T47D (cell line): ENCODE measurements at places on chromosomes 5 and 9.

- no peak for DNase-seq
Measured at GRCh38 chr9:95780751-95781150, 94.7 kb upstream of the ERCC6L2 start.

DNA sequence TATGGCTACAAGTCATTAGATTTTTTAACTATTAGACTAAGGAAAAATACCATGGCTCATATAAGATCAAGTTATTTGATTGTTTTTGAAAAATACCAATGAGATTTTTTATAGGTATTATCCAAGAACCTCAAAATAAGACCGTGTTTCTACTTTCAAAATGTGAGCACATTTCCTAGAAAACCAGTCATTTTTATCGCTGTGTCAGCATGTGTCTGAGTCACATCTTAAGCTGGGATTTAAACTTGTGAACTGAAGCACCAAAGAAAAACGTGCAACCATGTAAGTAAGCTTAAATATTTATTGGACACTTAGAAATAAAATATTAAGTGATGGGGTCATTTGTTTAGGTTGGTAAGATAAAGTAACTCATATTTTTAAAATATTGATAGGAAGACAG, 1676.0 kb upstream of the NUDT12 start:
- no peak for DNase-seq

- no peak for DNase-seq
Measured at GRCh38 chr9:35974800-35975199, 16.8 kb upstream of the OR2S2 start.

DNA sequence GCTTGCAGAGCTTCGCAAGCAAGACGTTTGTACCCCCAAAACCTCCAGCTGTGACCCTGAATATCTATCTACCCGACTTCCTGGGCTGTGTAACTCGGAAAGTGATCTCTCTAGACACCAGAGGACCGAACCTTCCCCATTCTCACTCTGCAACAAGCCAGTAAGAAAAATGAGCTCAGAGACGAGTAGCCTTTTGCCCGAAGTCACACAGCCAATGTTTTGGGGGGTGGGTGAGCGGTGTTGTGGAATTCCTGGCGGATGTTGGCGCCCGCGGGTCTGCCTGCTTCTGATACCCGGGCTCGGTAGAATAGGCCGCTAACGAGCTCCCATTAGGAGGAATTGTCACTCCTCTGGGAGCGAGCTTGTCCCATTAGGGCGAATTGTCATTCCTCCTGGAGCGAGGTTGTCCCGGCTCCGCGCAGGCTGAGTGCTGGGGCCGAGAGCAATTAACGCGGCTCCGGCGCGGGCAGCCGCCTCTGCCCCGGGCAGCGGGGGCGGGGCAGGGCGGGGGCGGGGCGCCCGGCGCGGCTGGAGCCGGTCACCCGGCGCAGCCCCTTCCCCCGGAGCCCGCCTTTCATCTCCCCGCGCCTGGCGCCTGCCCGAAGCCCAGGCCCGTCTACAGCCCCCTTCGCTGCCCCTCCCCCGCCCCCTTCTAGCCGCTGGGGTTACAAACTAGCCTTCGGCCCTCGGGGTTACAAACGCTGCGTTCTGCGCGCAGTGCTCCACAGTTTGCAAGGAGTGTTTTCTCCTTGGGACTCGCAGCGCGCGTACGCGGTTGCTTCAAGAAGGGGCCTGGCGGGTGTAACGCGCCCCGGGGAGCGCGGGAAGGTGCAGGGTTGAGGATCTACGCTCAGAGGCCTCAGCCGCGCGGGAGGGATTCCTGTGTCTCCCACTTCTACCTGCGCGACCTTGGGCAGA, 3.5 kb upstream of the MSX2 start:
- no peak for DNase-seq
